ENCODE measurements at places on chromosomes 7 and 10.

- no peak for DNase-seq
Observed at GRCh38 chr7:96346293-96346953, 24.5 kb upstream of the SLC25A13 start.

GRCh38 chr7:105691680-105692564, 110.6 kb upstream of the EFCAB10 start:
- DNase-seq: peak; percentile 59

GRCh38 chr7:152702-153391, 39.5 kb upstream of the FAM20C start:
- no peak for DNase-seq

- DNase-seq: no peak
Observed at GRCh38 chr10:71981015-71981875, 17.1 kb downstream of the CHST3 start.

DNA sequence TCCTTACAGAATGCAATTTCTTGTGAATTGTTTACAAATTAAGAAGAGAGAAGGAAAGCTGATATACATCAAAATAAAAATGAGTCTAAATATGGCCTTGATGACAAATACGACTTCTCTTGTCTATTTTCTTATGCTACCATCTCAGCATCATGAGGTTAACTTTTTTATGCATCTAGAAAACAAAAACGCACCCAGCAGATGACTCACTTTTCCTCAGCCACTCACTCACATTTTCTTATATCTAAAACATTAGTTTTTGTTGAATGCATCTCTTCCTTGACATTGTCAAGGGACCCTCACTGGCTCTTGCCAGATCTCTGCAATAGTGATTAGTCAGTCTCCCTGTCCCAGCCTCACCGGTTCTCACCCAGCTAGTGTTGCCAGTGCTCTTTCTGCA, 256.4 kb upstream of the SLC26A5 start:
- no peak for DNase-seq

DNA sequence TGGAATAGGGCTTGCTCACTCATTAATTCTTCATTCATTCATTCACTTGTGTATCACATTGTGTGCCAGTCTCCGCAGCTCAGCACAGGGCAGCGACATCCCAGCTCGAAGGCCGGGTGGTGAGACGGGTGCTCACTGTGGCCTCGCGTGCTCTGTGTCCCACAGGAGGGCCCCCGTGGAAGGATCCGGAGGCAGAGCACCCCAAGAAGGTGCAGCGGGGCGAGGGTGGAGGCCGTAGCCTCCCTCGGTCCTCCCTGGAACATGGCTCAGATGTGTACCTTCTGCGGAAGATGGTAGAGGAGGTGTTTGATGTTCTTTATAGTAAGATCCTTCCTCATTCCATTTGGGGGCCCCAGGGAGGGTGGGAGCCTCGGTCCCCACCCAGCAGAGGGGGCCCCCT, 61.6 kb downstream of the GTF2IRD1 start:
- DNase-seq: no peak

GRCh38 chr7:28180364-28181147, at the start of gene JAZF1:
Gene JAZF1 (minus strand): TSS chr7:28180795.
- DNase-seq: peak; percentile 65

DNA sequence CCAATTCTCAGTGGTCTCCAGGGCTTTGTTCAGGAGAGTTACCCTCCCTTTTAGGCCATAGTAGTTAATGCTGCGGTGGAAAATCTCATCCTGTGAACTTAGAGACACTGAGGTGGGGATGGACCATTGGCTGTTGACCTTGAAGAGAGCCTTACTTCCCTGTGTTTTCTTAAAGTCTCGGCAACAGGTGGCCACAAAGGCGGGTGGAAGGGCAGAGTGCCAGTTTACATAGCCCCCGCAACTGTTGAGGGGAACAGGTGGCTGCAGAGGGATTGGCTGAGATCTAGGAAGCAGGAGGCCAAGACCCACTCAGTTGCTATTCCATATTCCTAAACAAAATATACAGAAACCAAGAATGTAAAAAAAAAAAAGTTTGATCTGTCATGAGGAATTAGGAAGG, 160.6 kb downstream of the ST7 start:
- DNase-seq: no peak

- DNase-seq: no peak
Observed at GRCh38 chr7:54392935-54393334, 149.2 kb upstream of the VSTM2A start.

DNA sequence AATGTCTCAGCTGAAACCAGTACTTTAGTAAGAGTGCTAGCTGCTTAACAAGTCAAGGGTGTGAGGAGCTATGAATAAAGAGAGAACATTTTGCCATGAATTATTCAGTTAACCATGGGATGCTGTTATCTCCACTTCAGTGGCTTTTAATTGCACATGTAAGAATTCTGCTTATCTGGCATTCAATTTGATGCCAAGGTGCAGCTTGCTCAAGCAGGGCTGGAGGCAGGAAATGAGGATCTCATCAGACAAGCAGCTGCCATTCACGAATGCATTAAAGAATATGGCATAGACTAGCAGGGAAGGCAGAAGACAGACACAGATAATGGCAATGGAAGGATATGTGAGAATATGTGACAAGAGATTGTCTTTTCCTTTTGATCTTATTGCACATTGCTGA, 697.8 kb downstream of the NRG3 start:
- DNase-seq: no peak

- DNase-seq: no peak
Observed at GRCh38 chr10:44925224-44925623, 14.1 kb downstream of the TMEM72 start.

GRCh38 chr7:81029511-81029910, 110.7 kb upstream of the SEMA3C start:
- DNase-seq: peak; percentile 63

DNA sequence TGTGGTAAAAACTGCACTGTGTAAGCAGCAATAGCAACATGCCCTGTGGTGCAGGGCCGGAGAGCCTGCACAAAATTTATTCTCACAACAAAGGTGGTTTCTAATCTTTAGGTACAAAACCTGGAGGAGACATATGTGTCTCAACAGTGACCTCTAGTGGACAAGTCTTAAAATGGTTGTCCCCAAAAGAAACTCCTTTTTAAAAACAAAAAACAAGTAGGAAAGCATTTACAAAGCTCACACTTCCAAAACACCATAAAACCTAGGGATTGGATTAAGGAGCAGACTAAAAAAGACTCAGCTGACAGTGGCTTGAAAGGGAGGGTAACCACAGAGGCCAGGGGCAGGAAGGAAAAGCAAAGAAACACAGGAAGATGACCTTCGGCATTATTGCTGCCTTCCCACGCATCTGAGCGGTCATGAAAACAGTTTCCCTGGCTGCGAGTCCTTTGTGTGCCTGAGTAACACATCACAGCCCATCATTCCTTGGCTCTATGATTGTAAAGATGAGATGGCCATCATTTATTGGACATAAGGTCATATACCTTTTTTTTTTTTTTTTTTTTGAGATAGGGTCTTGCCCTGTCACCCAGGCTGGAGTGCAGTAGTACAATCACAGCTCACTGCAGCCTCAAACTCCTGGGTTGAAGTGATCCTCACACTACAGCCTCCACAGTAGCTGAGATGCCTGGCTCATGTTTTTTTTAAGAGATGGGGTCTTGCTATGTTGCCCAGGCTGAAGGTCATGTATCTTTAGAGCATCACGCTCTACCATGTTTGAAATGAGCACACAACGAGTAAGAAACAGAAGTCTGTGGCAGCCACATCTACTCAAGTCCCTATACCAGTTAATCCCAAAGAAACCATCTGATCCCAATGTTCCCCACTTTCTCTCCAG, 39.5 kb downstream of the RSU1 start:
- peak; percentile 55 for DNase-seq

DNA sequence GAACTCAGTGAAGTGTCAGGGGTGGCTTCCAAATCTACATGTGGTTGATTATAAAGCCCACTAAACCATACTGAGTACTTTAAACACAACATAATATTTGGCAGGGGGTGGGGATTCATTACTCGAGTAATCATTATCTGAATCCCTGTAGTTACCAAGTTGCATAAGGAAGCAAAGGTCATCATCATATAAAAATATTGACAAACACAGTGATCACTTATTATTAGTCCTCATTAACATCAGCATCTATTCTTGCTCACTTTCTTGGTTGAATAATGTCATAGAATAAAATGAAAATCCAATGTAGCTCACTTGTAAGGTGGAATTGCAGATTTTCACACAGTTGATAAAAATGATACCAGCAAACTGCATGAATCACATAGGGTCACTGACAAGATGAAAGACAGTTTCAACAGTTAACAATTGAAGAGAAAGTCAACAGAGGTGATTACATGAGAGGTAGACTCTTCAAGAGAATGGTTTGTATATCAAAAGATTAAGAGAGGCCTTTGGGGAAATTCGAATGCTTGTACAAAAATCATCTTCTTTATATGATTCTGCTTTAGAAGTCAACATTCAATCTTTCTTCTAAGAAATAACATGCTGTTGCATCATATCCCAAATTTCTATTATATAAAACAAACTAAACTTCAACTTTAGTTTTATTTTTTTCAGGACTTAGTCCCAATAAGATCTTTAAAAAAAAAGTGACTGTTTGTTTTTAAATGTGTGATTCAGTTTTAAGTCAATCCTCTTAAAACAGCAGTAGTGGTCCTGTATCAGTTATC, 185.5 kb upstream of the KLF14 start:
- no peak for DNase-seq

- DNase-seq: no peak
Observed at GRCh38 chr7:75988568-75989499, 5.6 kb downstream of the TMEM120A start.

GRCh38 chr10:132444877-132445351, 47.9 kb downstream of the PWWP2B start:
- DNase-seq: no peak

- DNase-seq: no peak
Observed at GRCh38 chr7:78620920-78621319, 822.3 kb downstream of the PHTF2 start.

- DNase-seq: no peak
Observed at GRCh38 chr10:16993186-16993585, 136.4 kb downstream of the CUBN start.

- DNase-seq: no peak
Observed at GRCh38 chr10:114687459-114687858, 29.4 kb upstream of the ABLIM1 start.

DNA sequence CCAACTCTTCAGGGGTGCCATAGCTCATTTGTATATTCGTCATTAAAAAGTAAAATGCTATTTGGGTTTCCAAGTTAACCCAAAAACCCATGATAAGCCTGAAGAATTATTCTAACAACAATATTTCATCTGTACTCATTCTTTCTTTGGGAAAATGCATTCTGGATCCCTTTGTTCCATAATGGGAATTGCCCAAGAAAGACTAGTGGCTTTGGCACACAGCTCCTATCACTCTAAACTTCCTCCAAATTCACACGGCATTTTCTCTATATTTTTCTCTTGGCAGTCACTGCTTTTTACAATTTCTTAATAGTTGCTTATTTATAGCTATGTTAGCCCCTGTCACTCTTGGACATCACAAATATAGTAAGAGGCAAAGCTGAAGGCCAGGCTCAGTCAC, 29.1 kb downstream of the CHCHD3 start:
- no peak for DNase-seq

GRCh38 chr7:93601363-93601762, 26.8 kb upstream of the CALCR start:
- DNase-seq: no peak

DNA sequence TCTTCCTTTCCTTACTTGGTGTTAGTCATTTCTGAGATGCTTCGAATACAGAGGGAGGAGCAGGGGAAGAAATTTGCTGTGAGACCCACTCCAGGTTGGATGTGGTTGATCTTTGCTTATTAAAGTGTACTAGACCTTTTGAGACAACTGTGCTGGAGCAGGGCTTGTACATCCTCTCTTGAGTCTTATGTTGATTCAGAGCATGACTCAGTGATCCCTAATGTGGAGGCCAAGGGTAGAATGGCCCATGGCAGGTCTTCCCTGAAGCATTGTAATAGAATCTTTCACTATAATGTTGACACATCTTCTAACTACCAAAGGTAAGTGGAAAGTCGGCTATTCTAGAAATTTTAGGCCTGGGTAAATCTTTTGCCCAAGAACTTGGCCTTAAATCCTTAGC, 17.0 kb upstream of the SFR1 start:
- no peak for DNase-seq

GRCh38 chr7:22192801-22193200, 164.2 kb downstream of the RAPGEF5 start:
- DNase-seq: no peak

GRCh38 chr10:110500515-110500905, 2.8 kb downstream of the DUSP5 start:
- DNase-seq: no peak

- no peak for DNase-seq
Observed at GRCh38 chr10:75018251-75018650, 93.2 kb upstream of the SAMD8 start.

- no peak for DNase-seq
Observed at GRCh38 chr7:49091519-49091918, 167.2 kb downstream of the CDC14C start.

DNA sequence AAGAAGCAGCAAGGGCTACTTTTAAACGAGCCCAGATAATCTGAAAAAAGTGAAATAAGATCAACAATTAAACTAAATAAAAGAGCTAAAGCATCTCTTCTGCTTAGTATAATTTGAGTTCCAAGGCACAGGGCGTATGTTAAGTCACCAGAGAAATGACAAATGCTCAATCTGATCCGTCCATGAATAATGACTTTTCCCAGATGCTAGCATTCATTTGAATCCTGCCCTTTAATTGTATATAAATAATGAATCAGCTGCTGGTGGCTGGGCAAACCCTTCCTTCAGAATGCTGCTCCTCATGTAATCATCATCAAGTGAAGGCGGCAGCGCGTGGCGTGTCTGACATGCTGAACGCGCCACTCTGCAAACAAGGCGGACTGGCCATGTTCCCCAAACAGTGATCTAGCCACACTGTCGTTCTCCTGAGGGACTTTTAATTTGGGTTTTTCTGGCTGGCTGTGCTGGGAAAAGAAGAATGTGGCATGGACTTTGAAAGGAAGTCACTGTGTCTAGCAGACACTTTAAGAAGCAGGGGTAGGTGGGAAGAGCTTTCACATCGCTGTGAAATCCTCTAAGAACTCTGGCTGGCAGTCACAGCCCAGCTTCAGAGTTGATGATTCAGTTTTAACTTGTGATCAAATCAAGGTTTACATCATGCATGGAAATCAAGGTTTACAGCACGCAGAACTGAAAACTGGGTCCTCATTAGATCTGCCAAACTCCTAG, 70.7 kb downstream of the BEND7 start:
- no peak for DNase-seq

DNA sequence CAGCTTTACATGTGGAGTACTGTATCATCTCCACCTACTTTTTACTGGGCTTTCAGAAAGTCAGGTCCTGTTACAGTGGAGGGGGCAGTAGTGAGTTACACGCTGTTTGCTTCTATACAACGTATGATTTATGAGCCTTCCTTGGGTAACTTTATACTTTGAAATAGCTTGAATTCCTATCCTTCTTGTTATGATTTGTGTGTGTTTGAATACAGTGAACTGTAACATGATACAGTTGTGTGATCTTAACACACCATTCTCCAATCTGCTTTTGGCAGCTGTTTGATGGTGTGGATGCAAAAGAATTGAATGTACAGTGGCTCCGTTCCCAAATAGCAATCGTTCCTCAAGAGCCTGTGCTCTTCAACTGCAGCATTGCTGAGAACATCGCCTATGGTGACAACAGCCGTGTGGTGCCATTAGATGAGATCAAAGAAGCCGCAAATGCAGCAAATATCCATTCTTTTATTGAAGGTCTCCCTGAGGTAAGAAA, 41.7 kb downstream of the SP8 start:
- DNase-seq: peak; percentile 18

GRCh38 chr10:78017856-78018255, 11.5 kb downstream of the POLR3A start:
- DNase-seq: no peak

Data from muscle of arm (tissue), 14 donors.